GM12864 (cell line): ENCODE measurements at places on chromosomes 16 and 17.

DNA sequence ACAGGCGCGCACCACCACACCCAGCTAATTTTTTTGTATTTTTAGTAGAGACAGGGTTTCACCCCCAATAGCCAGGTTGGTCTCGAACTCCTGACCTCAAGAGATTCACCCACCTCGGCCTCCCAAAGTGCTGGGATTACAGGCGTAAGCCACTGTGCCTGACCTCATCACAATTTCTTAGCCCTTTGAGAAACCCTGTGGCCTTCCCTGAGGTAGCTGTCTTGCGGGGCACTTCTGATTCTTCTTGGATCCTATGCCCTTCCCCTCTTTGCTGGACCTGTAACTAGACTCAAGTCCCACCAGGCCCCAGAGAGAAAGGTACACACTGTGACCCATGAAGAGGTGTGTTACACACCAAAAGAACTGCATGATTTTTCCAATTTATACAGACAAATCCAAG, 13.5 kb upstream of the CETP start:
- no peak for DNase-seq

- DNase-seq = no peak
Observed at GRCh38 chr16:75626806-75627205, 3.7 kb upstream of the ADAT1 start.

DNA sequence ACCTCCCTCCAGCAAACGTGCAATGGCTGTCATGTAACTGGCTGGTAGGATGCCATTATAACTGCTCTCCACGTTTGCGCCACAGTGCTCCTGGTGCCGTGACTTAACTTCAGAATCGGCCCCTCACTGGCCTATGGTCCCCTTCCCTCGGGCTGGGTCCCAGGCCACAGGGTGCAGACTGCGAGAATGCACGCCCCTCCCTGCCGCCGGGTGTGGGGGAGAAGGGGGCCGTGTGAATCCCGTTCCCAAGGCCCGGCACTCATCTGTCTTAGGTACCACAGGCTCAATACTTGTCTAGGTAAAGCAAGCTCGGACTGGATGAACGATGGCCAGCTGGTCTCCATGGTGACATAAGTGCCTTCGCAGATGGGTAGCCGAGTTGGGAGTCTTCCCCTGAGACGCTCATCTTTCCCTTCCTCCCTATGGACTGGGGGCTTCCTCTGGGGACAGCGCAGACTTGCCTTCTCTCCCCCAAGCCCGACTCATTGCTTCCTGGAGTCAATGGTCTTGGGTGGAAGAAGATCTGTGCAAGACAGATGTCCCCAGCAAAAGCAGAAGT, 37.8 kb downstream of the TIMM22 start:
- DNase-seq = no peak

- DNase-seq = no peak
Observed at GRCh38 chr17:5672815-5673430, 88.6 kb upstream of the NLRP1 start.

- DNase-seq = no peak
Observed at GRCh38 chr16:78258375-78259065, 159.1 kb downstream of the WWOX start.

GRCh38 chr16:50593410-50594150, 45.4 kb downstream of the NKD1 start:
- no peak for DNase-seq

GRCh38 chr17:801660-802059, 19.5 kb downstream of the MRM3 start:
- no peak for DNase-seq

- DNase-seq = no peak
Observed at GRCh38 chr17:66540131-66540781, 237.8 kb downstream of the PRKCA start.

GRCh38 chr17:43823350-43824084, 9.4 kb downstream of the MPP3 start:
- no peak for DNase-seq

GRCh38 chr16:69118994-69119393, 13.4 kb downstream of the CHTF8 start:
- DNase-seq = no peak

GRCh38 chr16:21088646-21089538, 61.8 kb downstream of the DNAH3 start:
- DNase-seq = no peak

GRCh38 chr16:1985466-1986150, 1.6 kb downstream of the GFER start:
- no peak for DNase-seq

- DNase-seq = no peak
Observed at GRCh38 chr16:19607616-19608280, 52.2 kb downstream of the VPS35L start.

GRCh38 chr16:81531419-81531821, 86.8 kb downstream of the CMIP start:
- no peak for DNase-seq

DNA sequence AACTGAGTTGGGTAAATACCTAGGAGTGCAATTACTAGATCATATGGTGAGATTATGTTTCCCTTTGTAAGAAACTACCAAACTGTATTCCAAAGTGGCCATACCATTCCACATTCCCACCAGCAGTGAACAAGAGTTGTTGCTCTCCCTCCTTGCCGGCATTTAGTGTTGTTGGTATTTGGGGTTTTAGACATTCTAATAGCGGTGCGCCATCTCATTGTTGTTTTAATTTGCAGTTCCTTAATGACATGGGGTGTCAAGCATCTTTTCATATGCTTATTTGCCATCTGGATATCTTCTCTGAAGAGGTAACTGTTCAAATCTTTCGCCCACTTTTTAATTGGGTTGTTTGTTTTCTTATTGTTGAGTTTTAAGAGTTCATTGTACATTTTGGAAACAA, 164.2 kb upstream of the LHX1 start:
- DNase-seq = no peak

DNA sequence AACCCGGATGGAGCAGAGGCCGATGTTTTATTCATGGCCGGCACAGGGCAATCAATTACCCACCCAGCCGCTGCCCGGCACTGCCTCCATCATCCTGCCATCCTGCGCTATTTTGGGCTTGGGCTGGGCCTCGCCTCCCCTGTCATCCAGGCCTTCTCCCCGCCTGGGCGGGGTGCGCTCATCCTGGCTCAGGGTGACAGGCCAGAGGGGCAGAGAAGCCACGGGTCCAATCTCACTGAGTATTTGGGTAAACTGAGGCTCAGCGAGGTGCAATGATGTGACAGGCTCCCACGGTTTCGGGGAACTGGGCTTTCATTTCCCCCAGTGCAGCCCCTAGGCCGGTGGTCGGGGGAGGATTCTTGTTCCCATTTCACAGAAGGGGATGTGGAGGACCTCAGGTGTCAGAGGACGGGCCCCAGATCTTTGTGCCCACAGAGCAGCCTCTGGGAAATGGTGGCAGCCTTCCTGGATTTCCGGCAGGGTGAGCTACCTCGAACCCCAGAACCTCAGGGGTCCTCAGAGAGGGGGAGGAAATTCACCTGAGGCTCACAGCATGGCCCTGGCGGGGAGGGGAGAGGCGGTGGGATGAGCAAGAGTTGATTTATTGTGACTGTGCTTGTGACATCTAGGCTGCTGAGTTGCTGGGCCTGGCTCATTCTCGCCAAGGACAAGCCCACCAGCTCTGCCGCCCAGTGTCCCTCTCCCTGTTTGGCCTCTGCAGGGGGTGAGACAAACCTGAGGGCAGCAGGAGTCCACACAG, 23.8 kb upstream of the KCNJ12 start:
- DNase-seq = no peak

DNA sequence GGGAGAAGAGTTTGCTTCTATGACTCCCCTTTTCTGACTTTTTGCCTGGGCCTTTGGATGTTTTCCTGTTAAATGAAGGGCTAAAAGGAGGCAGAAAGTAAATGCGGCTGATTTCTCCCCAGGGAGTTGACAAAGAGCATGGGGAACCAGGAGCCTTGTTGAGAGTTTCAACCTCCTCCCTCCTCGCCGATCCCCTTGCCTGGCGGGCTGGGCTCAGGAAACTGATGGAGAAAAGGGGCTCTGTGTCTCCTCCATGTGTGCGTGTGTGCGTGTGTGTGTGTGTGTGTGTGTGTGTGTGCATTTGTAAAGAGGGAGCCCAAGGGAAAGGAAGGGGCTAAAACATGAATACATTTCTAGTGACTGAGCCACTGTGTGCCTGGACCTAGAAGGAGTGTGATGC, 94.5 kb downstream of the ZDHHC7 start:
- DNase-seq = no peak

DNA sequence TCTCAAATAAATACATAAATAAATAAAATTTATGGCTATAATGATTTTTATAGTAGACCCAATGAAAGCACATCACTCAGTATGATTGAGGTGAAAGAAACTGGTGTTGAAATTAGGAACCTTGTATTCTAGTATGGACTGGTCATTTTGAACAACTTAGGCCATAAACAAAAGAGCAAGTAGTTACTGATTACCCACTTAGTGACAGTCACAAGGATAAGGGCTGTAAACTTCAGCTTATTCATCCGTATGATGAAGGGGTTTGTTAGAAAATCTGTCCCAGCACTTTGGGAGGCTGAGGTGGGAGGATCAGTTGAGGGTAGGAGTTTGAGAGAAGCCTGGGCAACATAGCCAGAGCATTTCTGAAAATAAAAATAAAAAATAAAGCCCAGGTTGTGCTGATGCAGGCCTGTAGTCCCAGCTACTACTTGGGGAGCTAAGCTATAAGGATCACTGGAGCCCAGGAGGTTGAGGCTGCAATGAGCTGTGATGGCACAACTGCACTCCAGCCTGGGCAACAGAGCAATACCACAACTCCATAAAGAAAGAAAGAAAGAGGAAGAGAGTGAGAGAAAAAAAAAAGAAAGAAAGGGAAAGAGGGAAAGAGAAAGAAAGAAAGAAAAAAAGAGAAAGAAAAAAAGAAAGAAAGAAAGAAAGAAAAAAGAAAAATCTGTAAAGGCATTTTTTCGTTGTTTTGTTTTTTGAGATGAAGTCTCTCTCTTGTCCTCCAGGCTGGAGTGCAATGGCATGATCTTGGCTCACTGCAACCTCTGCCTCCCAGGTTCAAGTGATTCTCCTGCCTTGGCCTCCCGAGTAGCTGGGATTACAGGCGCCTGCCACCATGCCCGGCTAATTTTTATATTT, 4.2 kb upstream of the SPAG9 start:
- DNase-seq = no peak

DNA sequence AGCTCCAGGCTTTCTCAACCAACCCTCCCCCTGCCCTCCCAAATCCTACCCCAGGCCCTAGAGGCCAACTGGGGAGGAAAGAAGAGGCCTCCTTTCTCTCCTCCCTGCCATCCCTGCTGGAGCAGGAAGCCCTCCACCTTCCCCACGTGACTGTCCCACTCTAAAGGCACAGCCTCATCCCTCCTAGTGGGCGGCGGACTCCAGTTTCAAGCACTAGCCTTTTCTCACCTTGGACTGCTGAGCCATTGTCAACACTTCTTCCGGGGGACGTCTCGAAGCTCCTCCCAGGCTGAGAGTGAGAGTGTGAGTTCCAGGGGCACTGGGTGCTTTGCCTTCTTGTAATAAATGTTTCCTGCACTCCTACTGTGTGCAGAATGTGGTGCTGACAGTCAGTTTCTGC, 21.4 kb upstream of the IRX6 start:
- no peak for DNase-seq
